Right ventricle myocardium inferior (tissue), 1 donor: ENCODE measurements at places on chromosomes 1 and 21.

DNA sequence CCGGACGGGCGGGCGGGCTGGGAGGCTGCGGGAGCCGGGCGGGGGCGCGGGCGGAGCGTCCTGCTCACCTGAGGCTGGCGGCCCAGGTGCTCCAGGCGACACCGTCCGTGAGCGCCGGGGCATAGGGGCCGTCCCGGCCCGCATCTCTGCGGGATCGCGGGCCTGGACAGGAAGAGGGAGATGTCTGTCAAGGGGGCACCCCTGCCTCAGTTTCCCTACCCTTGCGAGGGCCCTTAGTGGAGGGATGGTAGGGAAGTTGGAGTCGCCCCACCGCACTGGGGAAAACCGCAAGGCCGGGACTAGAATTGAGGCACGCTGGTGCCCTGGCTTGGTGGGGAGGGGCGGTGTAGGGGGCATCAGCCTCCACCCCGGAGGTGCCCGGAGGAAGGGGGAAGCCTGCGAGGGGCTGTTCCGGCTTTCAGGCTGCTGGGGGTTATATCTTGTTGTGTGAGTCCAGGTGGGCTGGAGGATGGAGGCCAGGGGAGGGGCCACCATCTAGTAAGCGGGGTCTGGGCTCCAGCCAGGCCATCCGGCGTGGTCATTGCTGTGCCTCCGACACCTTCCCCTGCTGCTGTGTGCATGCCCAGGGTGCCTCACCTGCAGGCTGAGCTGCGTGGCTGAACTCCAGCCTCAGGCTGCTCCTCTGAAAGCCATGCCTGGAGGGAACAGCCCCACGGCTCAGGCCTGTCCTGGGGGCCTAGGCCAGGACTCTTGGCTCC is 580 bp downstream of the VWA1 start:
- DNase-seq, result no peak

- DNase-seq, result no peak
Measured at GRCh38 chr1:189021577-189021976, 1456.1 kb downstream of the BRINP3 start.

GRCh38 chr1:107467286-107467685 is 326.4 kb downstream of the NTNG1 start:
- DNase-seq, result no peak

DNA sequence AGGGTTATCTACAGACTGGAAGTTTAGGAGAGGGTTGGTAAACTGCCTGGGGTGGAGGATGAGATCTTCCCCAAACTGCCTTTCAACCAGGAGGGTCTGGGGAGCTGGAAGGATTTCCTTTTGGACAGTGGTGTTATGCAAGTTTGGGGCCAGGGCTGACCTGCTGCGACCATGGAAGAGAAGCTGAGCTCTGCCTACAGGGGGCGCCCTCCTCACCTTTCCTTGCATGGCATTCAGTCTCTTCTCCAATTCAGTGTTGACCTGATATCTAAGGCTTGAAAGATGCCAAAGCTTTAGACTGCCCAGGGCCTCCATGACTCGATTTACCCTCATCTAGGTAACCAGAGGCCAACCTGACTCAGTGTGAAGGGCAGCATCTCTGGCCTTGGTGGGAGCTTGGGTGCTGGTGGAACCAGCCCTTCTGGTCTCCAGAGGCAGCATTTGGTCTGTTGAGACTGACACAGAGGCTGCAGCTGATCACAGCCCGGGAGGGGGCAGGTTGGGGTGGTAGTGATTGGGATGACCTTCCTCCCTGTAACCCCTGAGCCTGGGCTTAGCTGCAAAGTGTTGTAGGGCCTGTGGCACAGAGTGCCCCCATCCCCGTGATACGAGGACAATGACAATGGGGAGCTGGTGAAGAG is 170.0 kb downstream of the GRIK3 start:
- no peak for DNase-seq

DNA sequence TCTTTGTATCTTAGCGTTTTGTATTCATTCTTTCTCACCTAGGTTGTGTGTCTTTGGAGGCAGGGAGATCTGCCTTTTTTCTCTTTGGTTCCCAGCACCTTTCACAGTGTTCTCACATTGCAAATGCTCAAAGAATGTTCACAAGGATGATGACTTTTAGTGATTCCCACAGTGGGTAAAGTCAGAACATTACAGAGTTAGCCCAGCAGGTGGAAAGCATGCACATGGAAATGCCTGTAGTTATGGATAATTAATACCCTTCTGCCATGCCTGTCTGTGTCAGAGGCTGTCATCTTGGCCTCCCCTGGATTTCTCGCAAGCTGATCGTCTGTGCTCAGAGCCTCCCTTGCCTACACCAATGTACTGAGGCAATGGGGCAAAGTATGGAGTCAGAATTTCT is 458.9 kb downstream of the LMO4 start:
- no peak for DNase-seq

GRCh38 chr1:207155028-207155427 is 51.0 kb downstream of the C4BPA start:
- no peak for DNase-seq

DNA sequence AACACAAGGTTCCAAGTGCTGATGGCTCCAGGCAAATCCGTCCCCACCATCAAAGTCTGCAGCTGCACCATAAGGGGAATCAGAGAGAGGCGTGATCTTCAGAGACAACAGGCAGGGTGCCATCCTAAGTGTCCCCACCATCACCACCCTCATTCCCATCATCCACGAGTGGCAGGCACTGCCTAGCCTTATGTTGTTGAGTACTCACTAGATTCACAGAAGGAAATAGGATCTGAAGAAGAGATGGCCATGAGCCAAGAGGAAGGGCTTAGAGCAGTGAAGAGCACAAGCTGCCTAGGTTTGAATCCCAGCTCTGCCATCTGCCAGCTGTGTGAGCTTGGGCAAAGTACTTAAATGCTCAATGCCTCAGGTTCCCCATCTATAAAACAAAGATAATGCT is 207.3 kb upstream of the CSF3R start:
- DNase-seq, result no peak

DNA sequence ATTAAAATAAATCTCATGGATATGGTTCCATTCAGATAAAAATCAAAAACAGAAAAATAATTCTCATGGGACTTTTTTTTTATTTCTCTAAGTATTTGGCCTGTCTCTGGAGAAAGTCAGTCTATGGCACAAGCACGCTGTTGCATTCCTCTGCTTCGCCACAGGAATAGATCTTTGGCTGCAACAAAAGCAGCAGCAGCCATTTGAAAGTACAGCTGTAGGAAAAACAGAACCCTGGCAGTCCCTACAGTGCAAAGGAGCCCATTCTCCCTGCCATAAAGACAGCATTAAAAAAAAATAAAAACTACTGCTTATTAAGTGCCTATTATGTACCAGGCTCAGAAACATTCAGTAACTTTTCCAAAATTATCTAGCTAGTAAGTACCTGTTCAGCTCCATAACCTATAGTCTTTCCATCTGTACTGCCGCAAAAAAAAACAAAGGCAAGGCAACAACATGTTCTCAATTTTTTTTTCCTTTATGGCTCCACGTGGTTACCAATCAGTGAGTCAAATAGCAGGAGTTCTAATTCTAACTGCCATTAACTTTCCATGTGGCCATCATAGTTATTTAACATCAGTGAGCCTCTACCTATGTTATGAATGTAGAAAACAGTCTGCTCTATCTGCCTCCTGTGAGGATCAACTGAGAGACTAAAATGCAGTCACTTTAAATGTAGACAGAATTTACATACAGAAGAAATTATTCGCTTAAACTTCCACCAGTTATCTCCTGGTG is 22.7 kb downstream of the SLC35D1 start:
- DNase-seq, result no peak

- DNase-seq, result no peak
Measured at GRCh38 chr1:202170726-202171125, 10.3 kb upstream of the PTPN7 start.
